ENCODE measurements at places on chromosomes 6 and 20. TPM values are rescaled to one million over a fixed set of nuclear protein-coding genes. Genes with fewer than 3 reads are reported as not detected.

The FAM217A gene
- total RNA-seq, result not detected

The HLA-DOB gene
- total RNA-seq, result 0.20 TPM

The TRIM10 gene
- 2.4 TPM for total RNA-seq

The GJA1 gene
- 3.9 TPM for total RNA-seq

The HLA-DOA gene
- total RNA-seq, result 3.3 TPM

The KCNK5 gene
- 54.3 TPM for total RNA-seq

The CST4 gene
- not detected for total RNA-seq

The CCN5 gene
- total RNA-seq, result 0.92 TPM

The ALDH8A1 gene
- 162 TPM for total RNA-seq

The TTPAL gene
- total RNA-seq, result 32.7 TPM

The CRYBG1 gene
- total RNA-seq, result 7.3 TPM

The LPA gene
- 13.5 TPM for total RNA-seq

The TNXB gene
- total RNA-seq, result 7.2 TPM

The PRSS35 gene
- total RNA-seq, result not detected

The GPX5 gene
- total RNA-seq, result not detected

The RAE1 gene
- 11.6 TPM for total RNA-seq

The SLC22A2 gene
- not detected for total RNA-seq

The KCNK17 gene
- total RNA-seq, result not detected

The NANP gene
- 3.2 TPM for total RNA-seq

The CAGE1 gene
- not detected for total RNA-seq

The TCF21 gene
- total RNA-seq, result 1.5 TPM

The NKAPL gene
- total RNA-seq, result 0.35 TPM

The RAMACL gene
- total RNA-seq, result 1.4 TPM

The NFATC2 gene
- total RNA-seq, result 4.8 TPM

The OR2H1 gene
- total RNA-seq, result not detected

The RHAG gene
- 0.71 TPM for total RNA-seq

The EBF4 gene
- 3.0 TPM for total RNA-seq

The LIME1 gene
- 118 TPM for total RNA-seq

The HLA-G gene
- 2.0 TPM for total RNA-seq

The VSX1 gene
- total RNA-seq, result not detected

The PRSS16 gene
- not detected for total RNA-seq

All from right lobe of liver (tissue), 6 donors.